Ammon's horn (tissue), 1 donor: ENCODE measurements at places on chromosomes 16 and 17.

DNA sequence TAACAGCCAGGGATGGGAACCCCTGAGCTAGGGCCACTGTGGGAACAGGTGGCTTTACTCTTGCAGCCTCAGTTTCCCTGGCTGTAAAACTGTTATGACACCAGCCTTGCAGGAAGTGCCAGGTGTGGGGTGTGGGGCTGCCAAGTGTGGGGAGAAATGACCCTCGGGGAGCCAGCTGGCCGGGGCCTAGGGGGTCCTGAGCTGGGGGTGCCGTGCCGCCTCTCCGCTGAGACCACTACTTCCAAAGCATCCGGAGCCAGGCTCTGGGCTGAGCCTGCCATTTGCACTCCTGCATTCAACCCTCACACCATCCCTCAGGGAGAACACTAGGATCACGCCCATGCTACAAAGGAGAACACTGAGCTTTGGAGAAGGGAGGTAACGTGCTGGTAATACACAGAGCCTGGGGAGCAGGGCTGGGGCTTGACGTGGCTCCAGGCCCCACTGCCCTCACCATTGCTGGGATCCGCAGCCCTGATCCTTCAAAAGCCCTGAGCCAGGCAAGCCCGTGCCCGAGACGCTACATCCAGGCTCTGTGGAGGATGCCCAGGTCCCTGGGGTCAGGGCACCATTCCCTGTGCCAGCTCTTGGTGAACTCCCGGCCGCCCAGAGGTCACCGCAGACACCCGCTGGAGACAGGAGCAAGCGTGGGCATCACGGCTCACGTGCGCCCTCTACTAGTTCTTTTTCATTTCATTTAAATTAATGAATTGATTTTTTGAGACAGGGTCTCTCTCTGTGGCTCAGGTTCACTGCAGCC lies 28.8 kb upstream of the GINS2 start:
- DNase-seq, result peak; percentile 74

DNA sequence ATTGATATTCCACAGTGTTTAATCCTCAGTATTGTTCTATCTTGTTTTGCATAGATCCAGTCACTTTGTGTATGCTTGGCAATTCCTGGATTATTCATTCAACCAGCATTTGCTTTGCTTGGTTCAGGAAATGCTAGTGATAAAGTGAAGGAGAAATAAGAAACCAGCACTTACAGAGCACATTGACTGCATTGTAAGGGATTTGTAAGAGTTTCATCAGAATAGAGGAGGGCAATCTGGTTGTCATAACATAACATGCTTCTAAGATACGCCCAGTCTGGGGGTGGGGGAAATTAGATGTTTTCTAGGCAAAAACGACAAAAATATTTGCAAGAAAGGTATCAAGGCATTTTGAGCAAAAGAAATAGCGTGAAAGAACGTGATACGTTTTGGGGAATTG lies 40.4 kb downstream of the TNRC6A start:
- DNase-seq, result no peak

- DNase-seq, result no peak
Measured at GRCh38 chr17:48152289-48152688, 44.7 kb downstream of the SNX11 start.

- DNase-seq, result no peak
Measured at GRCh38 chr17:66966704-66967418, 2.4 kb downstream of the CACNG4 start.

DNA sequence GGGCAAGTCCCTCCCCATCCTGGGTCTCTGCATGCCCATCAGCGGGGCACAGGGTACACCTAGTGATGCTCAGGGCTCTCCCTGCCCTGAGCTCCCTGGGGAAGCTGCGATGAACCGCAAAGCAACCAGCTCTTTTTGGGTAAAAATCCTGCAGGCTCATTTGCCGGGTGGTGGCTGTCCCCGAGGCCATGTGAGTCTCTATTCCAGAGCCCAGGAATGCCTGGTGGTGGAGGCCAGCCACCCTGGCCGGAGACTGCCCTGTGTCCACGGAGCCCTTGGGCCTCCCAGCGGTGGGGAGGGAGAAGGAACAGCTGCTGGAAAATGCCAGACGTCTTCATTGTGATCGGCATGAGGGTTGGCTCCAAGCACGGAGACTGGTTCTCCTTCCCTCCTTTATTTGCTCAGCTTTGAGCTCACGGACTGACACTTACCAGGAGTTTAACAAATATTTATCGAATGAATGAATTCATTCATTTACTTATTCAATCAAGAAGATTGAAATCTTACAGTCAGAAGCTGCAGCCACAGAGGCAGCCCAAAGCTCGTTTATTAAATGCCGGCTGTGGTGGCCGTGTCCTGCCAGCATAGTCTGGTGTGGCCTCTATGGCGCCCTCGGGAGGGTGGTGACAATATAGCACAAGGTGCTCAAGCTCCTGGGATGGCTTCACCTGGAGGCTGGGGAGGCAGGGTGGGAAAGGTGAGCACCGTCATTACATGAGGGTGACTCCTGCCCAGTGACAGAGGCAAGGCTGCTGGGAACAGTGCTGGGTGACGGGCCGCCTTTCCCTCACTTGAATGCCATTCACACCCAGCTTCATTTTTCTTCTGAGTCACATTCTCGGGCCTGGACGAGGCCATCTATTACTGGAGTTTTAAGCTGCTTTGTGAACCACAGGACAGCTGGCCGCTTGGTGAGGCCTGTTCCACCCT lies 31.1 kb upstream of the JPH3 start:
- DNase-seq, result no peak

DNA sequence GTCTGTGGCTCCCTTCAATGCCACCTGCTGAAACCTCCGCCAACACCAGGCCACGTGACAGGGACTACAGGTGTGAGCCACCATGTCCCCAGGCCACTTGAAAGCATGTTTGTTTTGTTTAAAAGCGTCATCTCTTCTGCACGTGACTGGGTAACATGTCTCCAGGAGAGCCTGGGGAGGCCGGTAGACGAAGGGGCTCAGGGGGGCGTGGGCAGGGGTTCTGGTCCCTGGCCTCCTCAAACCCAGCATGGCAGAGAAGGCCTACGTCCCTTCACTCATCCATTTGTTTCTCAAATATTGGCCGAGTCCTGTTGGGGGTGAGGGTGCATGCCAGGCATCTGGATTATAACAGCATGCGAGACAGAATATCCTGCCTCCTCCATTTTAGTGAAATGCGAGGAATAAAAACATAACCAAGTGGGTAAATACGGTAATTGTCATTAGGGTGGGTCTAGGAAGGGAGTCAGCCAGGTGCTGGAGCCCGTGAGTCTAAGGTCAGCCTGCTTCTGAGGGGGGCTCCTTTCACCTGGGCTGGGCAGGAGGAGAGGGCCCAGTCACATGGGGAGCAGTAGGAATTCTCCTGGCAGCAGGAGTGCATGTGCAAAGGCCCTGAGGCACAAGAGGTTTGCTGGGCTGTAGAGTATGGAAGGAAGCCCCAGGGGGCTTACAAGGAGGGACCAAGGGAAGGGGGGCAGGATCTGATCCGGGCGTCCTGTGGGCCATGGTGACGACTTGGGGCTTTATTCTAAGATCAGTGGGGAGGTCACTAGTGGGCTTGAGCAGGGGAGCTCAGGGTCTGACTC lies 26.8 kb upstream of the CIBAR2 start:
- no peak for DNase-seq

GRCh38 chr16:84751947-84752346 lies 52.1 kb downstream of the USP10 start:
- DNase-seq, result no peak

GRCh38 chr17:50825188-50825587 lies 10.2 kb upstream of the WFIKKN2 start:
- no peak for DNase-seq

GRCh38 chr17:67068999-67069398 lies 24.6 kb downstream of the CACNG1 start:
- no peak for DNase-seq

- peak; percentile 87 for DNase-seq
Measured at GRCh38 chr16:68520649-68521086, 18.4 kb upstream of the ZFP90 start.
